ENCODE measurements at places on chromosomes 12 and 14. TPM values are rescaled to one million over a fixed set of nuclear protein-coding genes. Genes with fewer than 3 reads are reported as not detected.

Gene IL25
- not detected for total RNA-seq

Gene CARMIL3
- 1.3 TPM for total RNA-seq

Gene GNB3
- total RNA-seq: 1.9 TPM

Gene SERPINA12
- total RNA-seq: not detected

Gene DLGAP5
- total RNA-seq: 0.54 TPM

Gene RHOJ
- total RNA-seq: not detected

Gene IL26
- not detected for total RNA-seq

Gene RHEBL1
- 2.7 TPM for total RNA-seq

Gene BDKRB1
- not detected for total RNA-seq

Gene PROX2
- total RNA-seq: 0.27 TPM

Gene SLC10A1
- total RNA-seq: not detected

Gene PIWIL1
- total RNA-seq: not detected

All from hematopoietic multipotent progenitor cell (in vitro differentiated cells).